ENCODE measurements at places on chromosomes 3 and 15.

- DNase-seq = peak; percentile 5
These were observed at the start of gene HRH1 for GRCh38 chr3:11154036-11154952. TSS of gene HRH1 (plus strand) at chr3:11154493. CDS start at chr3:11259038, 104,545 bp downstream.

DNA sequence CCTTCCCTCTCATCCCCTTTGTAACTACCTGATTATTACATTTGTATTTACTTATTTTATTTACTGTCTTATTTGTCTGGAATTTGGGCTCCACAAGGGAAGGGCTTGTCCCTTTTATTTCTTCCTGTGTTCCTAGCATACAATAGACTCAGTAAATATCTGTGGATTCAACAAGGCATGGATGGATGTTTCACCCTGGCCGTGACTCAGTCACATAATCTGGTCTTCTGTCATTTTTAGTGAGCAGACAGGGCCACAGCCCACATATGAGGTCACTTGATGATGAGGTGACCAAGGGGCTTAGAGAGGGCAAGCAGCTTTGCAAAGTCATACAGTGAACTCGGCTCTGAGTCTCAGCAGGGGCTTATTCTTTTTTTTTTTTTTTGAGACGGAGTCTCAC lies 7.8 kb upstream of the DAG1 start:
- no peak for DNase-seq

- DNase-seq = no peak
These were observed 50.4 kb upstream of the CMSS1 start for GRCh38 chr3:99767291-99767690.

GRCh38 chr3:126944089-126944965 lies 38.6 kb upstream of the PLXNA1 start:
- no peak for DNase-seq

DNA sequence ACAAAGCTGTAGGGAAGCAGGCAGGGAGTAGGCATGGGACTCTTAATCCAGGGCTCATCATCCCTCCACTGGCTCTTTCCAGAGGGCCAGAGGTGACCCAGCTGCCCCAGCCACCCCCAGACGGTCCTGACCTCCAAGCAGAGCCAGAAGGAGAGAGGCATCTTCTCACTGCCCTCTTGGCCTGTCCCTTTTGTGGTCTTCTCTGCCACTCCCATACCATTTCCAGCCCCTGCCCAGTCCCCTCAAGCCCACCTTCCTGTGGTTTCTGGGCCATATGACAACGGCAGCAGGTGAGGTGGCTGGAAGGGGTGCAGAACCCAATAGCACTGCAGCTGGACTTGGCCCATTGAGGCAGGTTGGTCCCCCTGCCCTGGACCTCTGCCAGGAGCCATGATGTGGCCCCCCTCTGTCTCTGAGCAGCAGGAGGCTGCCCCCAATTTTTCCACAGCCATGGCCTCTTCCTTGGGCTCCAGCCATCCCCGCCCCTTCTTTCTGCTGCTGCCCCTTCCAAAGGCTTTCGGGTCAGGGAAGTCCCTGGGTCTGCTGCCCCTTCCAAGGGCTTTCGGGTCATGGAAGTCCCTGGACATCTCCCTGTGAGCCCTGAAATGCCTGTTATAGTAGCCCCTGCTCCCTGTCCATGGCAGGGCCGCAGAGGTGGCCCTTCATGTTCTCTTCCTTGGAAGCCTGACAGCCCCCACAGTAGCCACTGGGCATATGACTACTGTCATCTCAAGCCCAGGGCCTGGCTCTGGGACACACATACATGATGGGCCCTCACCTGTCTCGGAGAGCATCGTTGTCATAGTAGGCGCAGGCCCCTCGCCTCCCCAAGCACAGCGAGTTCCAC lies 39.5 kb upstream of the RAB6B start:
- DNase-seq = no peak

DNA sequence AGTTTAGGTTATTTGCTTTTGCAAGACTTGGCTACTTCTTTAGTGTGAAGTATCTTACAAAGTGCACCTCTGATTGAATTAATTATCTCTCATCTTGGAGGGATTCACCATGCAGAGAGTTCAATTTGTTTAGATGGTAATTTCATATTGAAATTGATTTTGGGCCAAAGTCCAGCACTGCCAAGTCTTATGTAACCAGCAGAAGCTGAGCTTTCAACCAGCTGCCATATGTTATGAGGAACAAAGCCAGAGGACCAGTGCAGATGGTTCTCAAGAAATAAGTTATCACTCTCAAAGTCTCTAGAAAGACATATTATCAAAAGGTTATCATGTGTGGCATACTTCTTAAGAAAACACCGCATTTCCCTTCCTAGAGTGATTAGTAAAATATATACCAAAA lies 29.0 kb downstream of the ABHD6 start:
- no peak for DNase-seq

- peak; percentile 84 for DNase-seq
These were observed 26.7 kb downstream of the CLK3 start for GRCh38 chr15:74642348-74642733.

GRCh38 chr3:148903022-148903442 lies 37.9 kb downstream of the CPA3 start:
- DNase-seq = no peak

- peak; percentile 89 for DNase-seq
These were observed 2.5 kb downstream of the EFCC1 start for GRCh38 chr3:129003578-129004112.

- no peak for DNase-seq
These were observed 415.3 kb downstream of the FOXP1 start for GRCh38 chr3:71168121-71168721.

GRCh38 chr3:31265646-31266428 lies 266.9 kb upstream of the STT3B start:
- DNase-seq = no peak

GRCh38 chr15:72998681-72999466 lies 53.4 kb upstream of the NEO1 start:
- no peak for DNase-seq

DNA sequence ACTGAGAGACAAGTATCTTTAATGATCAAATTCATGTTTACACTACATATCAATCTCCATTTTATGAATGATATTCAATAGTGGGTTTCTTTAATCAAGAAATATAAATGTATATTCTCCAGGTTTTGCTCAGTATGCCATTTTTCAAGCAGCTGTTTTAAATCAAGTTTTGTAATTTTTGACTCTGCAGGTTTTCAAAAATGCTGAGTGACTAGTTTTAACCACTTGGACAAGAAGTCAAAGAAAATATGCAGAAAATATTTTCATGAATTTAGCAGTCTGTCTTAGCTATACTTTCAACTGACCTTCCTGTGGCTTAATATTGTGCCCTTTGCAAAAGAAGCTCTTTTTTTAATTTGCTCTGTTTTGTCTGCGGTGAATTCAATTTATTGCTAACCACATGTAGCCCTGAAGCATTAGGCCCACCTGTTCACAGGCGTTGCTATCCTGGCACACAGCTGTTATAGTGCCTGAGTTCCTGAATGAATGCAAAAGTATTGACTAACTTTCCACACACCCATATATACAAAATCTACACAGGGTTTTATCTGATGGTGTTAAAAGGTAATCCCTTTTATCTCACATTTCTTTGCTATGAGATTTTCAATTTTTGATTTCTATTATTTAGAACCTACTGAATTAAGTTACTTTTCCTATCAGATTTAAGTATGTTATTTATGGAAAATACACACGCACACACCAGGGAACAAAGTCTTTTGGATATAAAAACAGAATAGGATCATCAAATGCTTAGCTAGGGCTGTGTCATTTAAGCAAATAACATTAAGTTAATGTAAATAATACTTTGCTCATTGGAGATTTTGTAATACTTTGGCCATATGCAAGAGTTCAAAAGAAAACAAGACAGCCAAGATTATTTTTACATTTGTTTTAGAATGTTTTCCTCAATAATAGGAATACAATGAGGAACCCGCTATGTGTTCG lies 1166.1 kb upstream of the GBE1 start:
- no peak for DNase-seq

DNA sequence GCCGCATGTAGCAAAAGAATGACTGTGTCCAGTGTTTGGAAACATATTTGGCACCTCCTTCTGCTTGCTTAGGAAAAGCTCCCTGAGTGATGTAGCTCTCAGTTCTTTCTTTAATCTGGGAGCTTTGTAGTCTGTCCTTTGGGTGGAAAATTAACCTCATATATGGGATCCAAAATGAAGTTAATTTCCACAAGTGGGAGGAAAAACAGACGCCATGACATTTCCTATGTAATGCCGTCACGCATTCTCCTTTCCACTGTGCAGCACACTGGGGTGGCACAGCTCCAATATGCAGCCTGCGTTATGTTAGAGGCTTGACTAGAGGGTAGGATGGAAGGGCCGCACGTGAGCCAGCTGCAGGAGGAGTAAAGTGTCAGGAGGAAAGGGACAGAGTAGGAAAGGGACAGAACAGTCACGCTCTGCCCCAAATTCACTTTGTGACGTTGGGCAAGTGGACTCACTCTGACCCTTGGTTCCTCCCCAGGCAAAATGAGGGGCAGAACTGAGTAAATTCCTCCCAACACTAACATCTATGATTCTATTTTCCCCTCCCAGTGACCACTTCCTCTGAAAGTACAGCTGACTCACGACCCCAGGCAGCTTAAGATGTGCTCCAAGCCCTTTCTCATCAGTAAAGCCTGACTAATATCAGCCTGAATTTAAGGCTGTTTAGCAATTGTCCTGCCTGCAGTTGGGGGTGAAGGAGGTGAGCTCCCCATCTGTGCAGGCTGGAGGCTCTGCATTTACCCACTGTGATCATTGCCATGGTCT lies 176.5 kb upstream of the PFN2 start:
- DNase-seq = no peak

GRCh38 chr3:156358232-156358631 lies 196.7 kb downstream of the SSR3 start:
- no peak for DNase-seq

- no peak for DNase-seq
These were observed 4.2 kb upstream of the SH2D7 start for GRCh38 chr15:78087951-78088772.

- no peak for DNase-seq
These were observed 20.6 kb downstream of the CCDC13 start for GRCh38 chr3:42752441-42752840.

- DNase-seq = no peak
These were observed 6.8 kb upstream of the NCKIPSD start for GRCh38 chr3:48692551-48692950.

DNA sequence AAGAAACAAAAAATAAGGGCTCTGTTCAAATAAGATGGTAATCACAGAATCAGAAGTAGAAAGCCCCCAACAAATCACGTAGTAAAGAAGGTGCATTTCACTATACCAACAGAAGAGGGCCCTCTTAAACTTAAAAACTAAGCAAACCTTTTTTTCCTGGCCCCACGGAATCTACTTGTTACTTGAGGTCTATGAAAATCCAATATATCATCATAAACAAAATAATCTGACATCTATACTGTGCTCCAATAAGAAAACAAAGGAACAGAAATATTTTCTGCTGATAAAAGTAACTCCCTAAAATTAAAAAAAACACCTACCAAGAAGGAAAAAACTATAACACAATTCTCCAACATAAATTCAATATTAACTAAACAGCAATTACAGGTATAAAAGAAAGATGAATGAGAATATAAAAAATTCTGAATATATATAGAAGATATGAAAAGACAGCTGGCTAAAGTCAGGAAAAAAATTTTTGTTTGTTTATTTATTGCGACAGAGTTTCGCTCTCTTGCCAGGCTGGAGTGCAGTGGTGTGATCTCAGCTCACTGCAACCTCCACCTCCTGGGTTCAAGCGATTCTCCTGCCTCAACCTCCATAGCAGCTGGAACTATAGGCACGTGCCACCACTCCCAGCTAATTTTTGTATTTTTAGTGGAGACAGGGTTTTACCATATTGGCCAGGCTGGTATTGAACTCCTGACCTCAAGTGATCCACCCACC lies 81.8 kb downstream of the CLASP2 start:
- DNase-seq = no peak

- no peak for DNase-seq
These were observed 75.3 kb upstream of the HRH1 start for GRCh38 chr3:11078826-11079515.

GRCh38 chr3:22922317-22922716 lies 280.8 kb upstream of the UBE2E2 start:
- DNase-seq = no peak

DNA sequence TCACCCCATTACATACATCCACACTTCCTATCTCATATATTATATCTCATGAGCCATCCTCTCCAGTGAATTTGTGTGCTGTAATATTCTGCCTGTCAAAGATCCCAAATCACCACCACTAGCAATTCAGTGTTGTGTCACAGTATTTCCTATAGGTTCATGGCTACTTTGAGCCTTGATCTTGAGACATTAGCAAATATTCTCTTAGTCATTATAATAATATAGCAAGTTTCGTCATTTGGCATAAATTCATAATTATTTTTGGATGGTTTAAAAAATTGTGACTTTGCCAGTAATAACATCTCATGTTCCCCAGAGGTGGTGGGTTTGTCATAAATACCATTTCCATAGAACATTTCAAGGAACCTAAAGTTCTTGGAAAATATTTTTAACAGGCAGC lies 47.7 kb downstream of the CMSS1 start:
- no peak for DNase-seq

DNA sequence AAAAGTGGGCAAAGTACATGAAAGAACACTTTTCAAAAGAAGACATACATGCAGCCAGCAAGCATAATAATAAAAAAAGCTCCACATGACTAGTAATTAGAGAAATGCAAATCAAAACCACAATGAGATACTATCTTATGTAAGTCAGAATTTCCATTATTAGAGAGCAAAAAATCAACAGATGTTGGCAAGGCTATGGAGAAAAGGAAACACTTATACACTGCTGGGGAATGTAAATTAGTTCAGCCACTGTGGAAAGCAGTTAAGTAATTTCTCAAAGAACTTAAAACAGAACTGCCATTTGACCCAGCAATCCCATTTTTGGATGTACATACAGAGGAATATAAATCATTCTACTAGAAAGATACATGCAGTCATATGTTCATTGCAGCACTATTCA lies 360.7 kb downstream of the NSUN3 start:
- DNase-seq = no peak

DNA sequence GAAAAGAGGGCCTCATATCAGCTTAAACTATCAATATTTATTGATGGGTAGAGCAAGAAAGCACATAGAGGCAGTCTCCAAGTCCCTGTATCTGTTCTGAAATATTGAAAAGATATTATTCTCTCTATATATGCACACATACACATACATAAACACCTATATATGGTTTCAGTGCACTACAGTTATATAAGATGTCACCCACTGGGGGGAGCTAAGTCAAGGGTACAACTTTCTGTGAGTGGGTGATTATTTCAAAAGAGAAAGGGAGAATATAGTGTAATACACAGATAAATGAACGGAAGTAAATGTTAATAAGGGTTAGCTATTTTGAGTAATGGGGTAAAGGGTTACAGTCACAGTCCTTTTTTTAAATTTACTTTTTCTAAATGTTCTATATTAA lies 8.8 kb downstream of the SNTN start:
- DNase-seq = no peak

DNA sequence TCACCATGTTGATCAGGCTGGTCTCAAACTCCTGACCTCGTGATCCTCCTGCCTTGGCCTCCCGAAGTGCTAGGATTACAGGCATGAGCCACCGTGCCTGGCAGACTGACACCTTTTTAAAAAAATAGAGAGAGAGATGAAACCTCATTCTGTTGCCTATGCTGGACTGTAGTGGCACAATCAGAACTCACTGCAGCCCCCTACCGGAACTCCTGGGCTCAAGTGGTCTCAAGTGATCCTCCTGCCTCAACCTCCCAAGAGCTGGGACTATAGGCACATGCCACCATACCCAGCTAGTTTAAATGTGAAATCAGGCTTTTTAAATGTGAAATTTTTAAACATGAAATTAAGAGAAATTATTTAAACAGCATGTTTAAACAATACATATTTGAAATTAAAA lies 265.2 kb upstream of the UBE2E1 start:
- no peak for DNase-seq

GRCh38 chr3:112786881-112787579 lies 59.6 kb downstream of the CD200R1L start:
- no peak for DNase-seq

Measured in Caco-2 (cell line).